ENCODE measurements at places on chromosomes 2 and 18.

DNA sequence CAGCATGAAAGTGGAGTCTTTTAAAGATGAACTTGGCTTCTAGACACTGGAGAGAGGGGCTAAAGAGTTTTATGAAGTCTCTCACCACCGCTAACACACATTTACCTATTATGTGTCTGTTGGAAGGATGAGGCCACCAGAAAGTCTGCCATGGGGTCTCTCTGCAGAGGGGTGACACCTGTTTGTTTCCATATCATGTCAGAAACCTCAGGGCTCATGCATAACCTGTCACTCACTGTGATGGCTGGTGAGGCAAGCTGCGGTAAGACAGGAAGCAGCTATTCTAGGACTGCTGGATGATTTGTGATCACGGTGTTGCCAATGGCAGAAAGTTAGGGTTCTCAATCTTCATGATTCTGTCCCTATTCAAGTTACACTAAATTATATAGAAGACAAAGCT lies 60.8 kb upstream of the DNMT3A start:
- DNase-seq, result peak; percentile 6

DNA sequence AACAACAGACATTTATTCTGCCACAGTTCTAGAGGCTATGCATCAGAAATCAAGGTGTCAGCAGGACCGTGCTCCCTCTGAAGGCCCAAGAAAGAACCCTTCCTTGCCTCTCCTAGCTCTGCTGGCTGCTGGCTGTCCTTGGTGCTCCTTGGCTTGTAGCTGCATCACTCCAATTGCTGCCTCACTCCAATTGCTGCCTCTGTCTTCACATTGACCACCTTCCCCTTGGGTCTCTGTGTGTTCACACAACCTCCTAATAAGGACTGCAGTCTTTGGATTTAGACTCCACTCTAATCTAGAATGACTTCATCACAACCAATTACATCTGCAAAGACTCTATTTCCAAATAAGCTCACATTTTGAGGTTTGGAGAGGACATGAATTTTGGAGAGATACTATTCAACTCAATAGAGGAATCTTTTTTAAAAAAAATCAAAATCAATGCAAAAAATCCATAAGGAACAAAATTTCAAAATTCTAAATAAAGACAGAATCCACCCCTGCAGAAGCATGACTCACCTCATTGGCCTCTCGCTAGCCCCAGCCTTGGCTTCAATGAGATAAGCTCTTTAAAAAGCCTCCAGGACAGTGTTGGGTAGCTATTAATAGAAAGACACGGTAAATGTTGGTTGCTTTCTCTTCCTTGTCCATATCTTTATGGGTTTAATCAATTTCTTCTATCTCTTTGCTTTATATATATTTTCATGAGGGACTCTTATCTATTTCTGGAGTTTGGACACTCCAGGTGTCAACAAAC lies 267.6 kb upstream of the MGAT5 start:
- no peak for DNase-seq

DNA sequence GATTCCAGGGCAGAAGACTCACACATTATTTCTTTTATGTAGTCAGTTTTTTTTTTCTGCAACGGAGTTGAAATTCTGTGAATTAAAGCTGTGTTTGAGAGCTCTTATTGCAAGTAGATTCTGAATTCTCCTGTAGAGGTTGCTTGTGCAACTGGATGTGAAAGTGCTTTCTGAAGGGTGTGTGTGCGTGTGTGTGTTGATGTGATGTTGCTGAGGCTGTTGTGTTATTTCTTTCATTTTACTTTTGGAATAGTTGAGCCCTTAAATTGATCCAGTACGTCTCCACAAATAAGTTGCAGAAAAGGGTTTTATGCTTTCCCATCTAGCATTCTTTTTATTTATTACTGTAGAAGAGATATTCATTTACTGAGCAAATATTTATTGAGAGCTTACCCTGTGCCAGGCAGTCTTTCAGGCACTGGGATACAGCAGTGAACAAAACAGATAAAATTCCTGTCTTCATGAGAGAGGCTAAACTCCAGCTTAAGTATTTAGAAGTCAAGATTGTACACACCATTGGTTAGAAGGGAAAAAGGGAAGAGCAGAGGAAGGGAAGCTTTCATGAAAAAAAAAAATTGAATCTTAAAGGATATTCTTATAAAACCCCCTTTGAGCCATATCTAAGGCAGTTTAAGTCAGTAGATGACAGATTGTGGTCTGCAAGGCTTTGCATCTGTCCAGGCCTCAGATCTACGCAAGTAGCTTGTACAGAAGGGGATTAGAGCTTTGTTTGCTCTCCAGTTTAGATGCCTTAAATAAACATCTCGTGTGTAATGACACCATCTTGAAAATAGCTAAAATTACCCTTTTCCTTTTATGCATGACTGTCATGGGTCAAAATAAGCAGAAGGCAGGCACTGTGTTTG lies 58.2 kb downstream of the MYO1B start:
- peak; percentile 96 for DNase-seq

DNA sequence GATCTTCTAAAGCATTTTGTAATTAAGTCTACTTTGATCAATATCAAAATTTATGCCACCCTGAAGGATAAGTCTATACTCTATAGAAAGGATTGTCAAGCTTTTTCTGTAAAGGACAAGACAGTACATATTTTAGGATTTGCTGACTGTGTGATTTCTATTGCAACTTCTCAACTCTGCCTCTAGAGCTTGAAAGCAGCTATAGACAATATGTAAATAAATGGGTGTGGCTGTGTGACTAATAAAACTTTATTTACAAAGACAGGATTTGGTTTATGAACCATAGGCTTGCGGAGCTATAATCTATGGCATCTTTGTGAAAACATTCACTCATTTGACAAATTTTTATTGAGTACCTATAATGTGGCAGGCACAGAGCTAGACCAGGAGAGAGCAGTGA lies 18.4 kb downstream of the UPP2 start:
- DNase-seq, result peak; percentile 36

DNA sequence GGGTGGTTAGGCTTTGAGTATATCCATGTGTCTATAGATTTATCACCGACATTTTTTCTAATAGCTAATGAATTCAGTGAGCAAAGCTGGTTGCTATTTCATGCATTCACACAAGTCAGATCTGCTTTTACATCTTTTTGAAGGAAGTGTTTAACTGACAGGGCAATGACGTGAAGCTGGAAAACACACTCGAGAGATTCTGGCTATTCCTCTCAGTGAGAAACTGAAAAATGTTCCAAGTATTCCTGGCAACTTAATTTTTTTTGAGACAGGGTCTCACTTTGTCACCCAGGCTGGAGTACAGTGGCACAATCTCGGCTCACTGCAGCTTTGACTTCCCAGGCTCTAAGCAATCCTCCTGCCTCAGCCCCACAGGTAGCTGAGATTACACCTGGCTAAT lies 21.2 kb downstream of the RNF138 start:
- DNase-seq, result no peak

DNA sequence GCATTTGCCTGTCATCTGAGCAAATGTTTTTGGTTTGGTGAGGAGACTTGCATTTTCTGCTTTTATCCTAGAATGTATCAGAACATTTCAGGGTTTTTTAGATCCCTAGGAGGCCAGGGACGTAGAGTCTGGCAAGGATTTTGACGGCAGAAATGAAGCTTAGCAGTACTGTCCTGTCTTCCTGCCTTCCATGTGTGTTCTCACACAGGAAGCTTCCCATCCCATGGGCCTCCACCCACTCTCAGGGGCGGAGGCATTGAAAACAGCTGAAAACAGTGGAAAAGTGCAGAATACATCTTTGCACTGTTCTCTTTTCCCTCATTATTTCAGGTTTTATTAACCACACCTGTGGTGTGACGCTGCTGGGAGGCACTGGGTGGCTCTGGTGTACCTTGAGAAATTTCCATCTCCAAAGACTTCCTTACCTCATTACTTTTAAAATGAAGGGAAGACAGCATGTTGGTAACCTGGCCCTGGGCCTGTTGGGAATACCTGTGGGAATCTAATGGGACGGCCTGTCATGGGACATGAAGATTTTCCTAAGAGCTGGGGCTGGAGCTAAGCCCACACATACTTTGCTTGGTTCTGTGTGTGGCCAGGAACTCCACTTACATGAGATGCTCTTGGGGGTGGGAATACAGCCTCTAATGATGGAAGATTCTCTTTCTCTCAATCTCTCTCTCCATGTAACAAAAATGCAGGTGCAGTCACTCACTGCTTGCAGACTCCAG lies 20.5 kb downstream of the PCARE start:
- DNase-seq, result peak; percentile 25

DNA sequence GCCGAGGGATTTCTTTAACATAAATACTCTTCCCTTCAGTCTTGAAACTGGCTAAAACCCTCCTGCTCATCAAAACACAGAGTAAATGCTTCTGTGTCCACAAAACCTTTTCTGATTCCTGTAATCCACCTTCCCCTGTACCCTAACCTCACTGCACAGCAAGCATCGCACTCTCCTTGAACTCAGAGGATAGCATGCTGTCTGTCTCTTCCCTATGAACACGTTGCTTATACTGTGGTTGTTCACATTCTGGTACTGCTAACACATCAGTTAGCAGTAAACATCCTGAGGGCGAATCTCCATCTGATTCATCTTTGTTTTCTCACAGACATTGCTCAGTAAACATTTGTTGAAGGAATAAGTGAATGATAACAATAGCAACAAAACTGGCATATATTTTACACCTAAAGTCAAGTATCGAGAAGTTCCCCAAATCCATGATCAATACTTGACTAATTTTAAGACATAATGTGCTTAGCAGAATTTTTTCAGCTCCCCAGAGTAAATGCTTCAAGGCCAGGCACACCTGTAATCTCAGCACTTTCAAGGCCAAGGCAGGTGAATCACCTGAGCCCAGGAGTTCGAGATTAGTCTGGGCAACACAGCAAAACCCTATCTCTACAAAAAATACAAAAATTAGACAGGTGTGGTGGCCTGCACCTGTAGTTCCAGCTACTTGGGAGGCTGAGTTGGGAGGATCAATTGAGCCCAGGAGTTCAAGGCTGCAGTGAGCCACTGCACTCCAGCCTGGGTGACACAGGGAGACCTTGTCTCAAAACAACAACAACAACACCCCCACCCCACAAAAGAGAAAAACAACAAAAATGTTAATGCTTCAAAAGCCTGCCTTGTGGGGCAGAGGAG lies 45.6 kb upstream of the LPIN2 start:
- peak; percentile 28 for DNase-seq

DNA sequence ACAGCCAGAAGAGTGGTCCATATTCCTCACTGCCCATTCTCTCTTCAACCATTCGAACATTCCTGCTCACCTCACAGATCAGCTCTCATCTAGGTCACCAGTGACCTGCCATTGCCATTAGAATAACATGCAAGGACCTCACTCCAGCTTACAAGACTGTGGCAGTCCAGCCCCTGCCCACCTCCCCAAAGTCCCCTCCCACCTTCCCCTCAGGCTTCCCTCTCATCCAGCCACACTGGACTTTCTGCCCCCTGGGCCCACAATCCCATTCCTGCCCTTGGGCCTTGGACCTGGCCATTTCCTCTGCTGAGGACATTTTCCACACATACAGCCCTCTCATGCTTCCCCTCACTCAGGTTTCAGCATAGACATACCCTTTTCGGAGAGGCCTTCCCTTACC lies 5.2 kb upstream of the TMEM177 start:
- DNase-seq, result no peak

GRCh38 chr2:37855283-37856041 lies 69.6 kb upstream of the RMDN2 start:
- DNase-seq, result no peak

DNA sequence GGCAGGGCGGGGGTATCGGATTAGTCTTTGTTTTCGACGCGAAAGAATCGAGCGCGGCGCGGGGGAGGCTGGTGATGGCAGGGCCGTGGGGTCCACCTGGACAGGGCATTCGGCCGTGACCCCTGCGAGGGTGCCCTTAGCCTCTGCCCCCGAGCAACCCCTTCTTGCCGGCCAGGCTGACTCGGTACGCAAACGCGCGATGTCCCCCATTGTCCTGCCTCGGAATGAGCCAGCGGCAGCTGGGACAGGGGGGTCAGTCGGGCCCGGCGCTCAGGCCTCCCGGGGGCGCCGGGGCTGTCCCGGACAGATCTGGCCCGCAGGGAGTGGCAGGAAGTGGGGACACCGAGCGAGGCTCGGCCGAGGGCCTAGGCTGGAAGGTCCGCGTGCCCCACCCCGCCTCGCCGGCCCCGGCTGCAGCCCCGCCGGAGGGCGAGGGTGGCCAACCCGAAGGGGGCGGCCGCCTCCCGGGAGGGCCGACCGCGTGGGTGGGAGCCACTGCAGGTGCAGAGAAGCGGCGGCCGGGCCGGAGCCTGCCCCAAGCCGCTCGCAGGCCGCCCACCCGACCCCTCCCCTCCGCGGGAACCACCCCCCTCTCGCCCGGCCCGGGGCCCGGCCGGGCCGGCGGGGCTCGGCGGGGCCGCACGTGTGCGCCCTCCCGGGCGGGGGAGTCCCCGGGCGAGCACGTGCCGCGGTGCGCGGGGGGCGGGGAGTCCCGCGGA lies at the start of gene TET3:
Gene TET3, plus strand, starts transcription at position 708 of the 719 bp plus-strand sequence. CDS start 1,494 bp downstream, outside the sequence.
- DNase-seq, result peak; percentile 84

GRCh38 chr2:46643493-46643892 lies 164.1 kb downstream of the TMEM247 start:
- peak; percentile 40 for DNase-seq

DNA sequence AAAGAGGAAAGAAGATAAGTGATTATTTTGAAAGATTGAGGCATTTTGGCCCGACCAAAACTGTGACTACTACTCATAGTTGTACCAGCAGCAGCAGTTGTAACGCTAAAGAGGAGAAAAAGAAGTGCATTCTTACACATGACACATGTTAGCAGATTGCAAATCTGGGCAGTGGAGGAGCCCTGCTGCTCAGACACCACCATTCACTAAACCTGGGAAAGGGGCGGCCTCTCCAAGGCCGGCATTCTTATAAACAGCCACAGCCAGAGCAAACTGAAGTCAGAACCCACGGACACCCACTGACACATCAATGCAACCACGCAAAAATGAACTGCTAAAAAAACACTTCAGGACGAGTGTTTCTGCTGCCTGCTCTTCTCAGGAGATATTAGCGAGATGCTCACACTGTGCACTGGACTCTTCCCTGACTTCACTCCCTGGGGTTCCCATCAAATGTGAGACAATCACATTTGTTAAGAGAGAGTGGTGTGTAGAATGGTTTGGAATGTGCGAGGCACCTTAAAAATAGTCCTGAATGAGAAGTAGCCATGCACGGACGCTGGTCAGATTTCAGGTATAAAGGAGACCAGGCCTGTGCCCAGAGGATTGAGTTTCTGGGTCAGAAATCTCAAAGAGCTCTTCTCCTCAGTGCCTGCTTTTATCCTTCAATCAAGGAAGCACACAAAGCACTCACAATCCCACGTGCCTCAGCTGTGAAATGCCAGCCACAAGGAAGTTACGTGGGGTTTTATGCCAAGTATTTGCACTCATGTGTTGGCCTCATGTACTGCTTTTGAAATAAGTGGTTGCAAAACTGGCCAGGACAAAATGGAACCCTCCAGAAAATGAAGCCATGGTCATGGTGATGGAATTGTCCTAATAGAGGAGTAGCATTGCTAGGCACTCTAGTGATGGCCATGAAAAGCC lies 83.4 kb downstream of the MTCL1 start:
- DNase-seq, result no peak

Measured in DMS53 (cell line).